Neuronal stem cell (in vitro differentiated cells): ENCODE measurements at places on chromosomes 2 and 18.

DNA sequence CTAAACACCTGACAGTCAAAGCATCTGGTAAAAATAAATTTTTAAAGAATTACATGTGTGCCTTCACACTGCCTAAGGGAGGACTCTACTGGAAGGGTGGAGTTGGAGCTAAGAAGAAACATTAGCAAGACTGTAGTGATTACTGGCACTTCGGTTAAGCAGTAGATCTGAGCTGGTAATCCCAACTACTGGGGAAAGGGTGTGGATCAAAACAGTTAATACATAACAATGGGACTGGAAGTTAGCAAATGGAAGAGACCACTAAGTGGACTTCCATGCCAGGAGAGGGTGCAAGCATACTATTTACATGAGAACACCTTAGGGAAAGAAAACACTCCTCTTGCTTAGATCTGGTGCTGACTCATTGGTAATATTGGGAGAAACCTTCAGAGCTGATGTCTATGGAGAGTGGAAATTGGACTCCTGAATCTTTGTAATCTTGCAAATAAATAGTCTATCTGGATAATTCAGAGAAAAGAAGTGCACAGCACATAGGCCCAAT, 519.6 kb upstream of the LINC00305 start:
- DNase-seq = no peak

DNA sequence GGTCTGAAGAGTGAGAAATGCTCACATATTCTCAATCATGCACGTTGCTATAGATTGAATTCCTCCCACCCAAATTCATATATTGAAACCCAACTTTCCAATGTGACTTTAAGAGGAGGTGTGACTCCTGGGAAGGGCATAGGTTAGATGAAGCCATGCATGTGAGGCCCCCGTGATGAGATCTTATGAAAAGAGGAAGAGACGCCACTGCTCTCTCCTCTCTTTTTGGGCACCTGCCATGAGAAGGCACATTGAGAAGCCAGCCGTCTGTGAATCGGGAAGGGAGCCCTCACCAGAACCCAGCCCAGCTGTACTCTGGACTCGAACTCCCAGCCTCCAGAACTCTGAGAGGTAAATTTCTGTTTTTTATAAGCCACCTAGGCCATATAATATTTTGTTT, 842.6 kb upstream of the SALL3 start:
- DNase-seq = no peak

GRCh38 chr2:64718250-64718885, 64.7 kb upstream of the SERTAD2 start:
- no peak for DNase-seq

DNA sequence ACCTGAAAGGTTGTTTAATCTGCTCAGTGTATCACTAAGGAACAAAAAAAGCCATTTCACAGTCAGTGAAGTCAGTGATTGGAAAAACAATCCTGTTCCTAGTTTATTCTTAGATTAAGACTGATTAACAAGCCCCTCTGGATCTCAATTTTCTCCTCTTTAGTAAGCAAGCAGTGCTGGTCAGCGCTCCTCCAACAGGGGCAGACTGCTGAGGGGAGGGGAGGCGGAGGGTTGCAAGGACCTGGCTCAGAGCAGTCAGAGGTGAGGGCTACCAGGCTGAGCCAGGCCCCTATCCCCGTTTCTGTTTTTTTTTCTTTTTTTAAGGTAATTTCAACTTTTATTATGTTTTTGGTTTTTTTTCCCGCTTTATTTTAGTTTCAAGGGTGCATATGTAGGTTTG, 24.7 kb upstream of the KCNS3 start:
- no peak for DNase-seq

GRCh38 chr18:10322435-10322834, 132.0 kb upstream of the APCDD1 start:
- DNase-seq = no peak

GRCh38 chr2:45323344-45323743, 287.7 kb downstream of the SRBD1 start:
- no peak for DNase-seq

DNA sequence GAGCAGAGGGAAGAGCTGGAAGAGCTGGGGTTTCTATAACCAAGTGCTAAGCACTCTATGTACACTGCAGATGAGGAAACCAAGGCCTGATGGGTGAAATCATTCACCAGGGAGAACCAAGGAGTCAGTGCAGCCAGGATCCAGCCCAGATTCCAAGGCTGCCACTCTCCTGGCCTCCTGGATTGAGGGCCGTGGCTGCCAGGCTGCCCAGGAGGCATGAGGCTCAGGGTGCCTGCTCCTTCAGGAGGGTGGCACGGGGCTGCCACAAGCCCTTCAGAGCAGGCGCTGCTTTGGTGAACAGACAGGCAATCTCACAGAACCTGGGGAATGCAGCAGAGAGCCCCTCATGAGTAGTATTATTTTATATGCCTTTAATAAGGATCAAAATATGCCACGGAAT, 293.7 kb upstream of the HDAC4 start:
- DNase-seq = no peak

DNA sequence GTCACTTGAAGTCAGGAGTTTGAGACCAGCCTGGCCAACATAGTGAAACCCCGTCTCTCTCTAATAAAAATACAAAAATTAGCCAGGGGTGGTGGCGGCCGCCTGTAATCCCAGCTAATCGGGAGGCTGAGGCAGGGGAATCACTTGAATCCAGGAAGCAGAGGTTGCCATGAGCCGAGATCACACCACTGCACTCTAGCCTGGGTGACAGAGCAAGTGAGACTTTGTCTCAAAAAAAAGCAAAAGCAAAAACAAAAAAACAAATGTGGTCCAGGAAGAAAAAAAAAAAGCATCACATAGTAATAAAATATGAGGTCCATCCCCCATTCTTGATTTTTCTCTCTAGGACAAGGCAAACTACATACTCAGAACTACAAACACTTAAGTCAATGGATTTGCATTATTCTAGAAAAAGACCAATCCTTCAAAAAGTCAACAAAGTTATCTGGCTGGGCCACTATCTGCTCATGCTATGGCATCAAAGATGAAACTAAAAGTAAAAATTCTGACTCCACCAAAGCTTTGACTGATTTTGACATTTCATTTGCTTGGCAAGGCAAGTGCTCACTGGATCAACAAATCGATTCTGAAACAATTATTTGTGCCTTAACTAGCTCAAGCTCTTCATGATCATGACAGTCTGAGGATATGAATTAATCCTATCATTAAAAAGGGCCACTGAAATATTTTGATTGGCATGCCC, 28.4 kb downstream of the MEX3C start:
- no peak for DNase-seq

DNA sequence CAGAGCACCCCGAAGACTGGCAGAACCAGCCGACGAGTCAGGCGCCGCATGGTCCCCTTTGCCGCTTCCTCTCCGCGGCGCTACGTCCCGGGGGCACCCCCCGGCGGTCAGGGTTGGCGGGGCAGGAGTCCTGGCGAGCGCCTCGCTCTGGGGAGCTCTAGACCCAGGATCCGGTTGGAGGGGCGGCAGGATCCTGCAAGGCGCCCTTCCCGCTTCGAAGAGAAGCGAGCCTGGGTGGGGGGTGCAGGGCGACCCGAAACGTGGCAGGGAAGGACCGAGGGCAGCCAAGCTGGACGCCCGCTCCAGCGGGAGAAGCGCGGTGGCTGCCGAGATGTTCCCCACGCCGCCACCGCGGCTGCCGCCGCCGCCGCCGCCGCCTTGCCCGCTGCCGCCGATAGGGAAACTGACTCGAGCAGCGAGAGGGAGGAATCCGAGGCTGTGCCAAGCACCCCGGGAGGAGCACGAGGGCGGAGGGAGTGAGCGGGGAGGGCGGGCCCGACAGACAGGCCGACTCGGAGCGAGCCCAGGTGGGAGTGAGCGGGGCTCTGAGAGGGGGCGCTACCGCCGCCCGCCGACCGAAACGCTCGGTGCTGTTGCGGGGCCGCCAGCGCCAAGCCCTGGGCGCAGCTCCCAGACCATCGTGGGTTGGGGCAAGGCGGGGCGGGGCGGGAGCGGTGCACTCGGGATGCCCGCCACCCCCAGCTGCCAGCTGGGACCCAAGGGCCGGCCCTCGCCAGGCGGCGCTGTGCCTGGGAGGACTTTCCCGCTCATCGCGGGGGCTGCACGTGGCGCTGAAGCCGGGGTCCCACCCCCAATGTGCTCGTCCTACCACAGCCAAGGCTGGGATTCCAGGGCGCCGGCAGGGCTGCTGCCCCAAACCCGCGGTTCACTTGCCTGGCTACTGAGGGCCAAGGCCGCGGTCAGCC, at the start of gene GALNT14:
GALNT14 (minus strand) TSS at position 404 of the 926 bp plus-strand sequence; CDS start at position 50, 354 bp downstream.
- DNase-seq = peak; percentile 56

GRCh38 chr2:235829726-235830125, 335.9 kb downstream of the AGAP1 start:
- no peak for DNase-seq

- DNase-seq = no peak
Measured at GRCh38 chr2:25411753-25412152, 70.0 kb upstream of the DNMT3A start.

- no peak for DNase-seq
Measured at GRCh38 chr2:99153921-99154604, 679 bp downstream of the TSGA10 start.

- DNase-seq = no peak
Measured at GRCh38 chr2:239375278-239376061, 25.4 kb downstream of the HDAC4 start.
